ENCODE measurements at places on chromosomes 2 and 18. TPM values are rescaled to one million over a fixed set of nuclear protein-coding genes. Genes with fewer than 3 reads are reported as not detected.

- no peak overlapping the region for H3K27ac ChIP-seq
- H3K4me1 ChIP-seq = no peaks in the 10 kb centered on the region
- H3K4me3 ChIP-seq = no peak overlapping the region
- DNase-seq = no peak
Measured at GRCh38 chr2:27282892-27283291, 663 bp downstream of the TRIM54 start.

DNA sequence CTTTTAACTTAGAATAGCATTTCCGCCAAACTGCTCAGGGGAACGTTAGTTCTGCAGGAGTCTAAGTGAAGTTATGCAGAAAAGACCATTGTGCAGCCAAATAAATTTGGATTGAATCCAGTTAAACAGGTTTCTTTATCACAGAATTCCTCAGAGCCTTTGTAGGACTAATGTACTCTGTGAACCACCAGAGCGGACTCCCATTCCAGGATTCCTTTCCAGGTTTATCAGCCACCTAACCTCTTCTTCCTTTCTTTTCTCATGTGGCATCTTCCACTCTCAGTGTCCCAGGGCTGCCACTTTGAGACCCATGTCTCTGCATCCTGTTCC lies 350.4 kb downstream of the TSN start:
- H3K27ac ChIP-seq = no peak overlapping the region
- no peaks in the 10 kb centered on the region for H3K4me1 ChIP-seq
- H3K36me3 ChIP-seq = no peaks in the 10 kb centered on the region
- H3K4me3 ChIP-seq = no peak overlapping the region
- DNase-seq = no peak

Gene CHST10
- 15.8 TPM for total RNA-seq

Gene IL1RN
- total RNA-seq = 0.69 TPM

- no peak for DNase-seq
- no peaks in the 10 kb centered on the region for H3K27me3 ChIP-seq
- no peaks in the 10 kb centered on the region for H3K4me1 ChIP-seq
- H3K27ac ChIP-seq = no peak overlapping the region
Measured at GRCh38 chr2:157105372-157105771, 152.1 kb upstream of the GALNT5 start.

GRCh38 chr2:233079953-233080835 lies 20.1 kb downstream of the INPP5D start:
- no peaks in the 10 kb centered on the region for H3K36me3 ChIP-seq
- H3K27me3 ChIP-seq = no peaks in the 10 kb centered on the region
- no peaks in the 10 kb centered on the region for H3K4me1 ChIP-seq
- no peak overlapping the region for H3K4me3 ChIP-seq
- no peak for DNase-seq

Gene MEIS1
- total RNA-seq = 98.4 TPM

Data from ovary (tissue), 10 donors.